ENCODE measurements at places on chromosomes 3 and 15.

DNA sequence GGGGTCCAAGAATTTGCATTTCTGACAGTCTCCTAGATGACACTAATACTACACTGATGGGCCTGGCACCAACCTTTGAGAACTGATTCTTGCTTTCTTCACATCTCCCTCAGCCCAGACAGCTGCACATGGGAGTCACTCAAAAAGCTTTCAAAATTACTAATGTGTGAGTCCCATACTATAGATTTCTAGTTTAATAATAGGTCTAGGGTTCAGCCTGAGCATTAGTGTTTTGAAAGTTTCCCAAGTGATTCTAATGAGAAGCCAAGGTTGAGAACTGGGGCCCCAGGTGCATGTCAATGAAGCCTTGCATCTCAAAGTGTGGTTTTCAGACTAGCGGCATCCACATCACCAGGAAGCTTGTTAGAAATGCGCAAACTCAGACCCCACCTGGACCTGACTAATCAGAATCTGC, 159.9 kb upstream of the CMC1 start:
- no peak for DNase-seq

DNA sequence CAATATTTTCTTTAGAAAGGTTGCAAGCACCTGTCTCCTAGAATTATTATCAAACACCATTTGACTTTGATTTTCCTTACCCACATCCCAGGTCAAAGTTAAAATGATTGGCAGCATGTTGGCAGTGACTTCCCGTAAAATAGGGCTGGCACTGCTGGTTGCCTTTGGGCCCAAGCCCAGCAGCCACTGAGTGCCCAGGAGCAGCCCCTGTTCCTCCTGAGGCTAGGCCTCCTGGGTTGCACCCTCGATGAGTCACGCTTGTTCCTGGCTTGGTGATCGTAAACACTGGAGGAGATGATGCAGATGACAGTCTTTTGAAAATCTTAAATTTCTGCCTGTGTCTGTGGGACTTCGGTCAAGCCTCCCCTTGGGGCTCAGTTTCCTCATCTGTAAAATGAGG, 290.0 kb downstream of the TLE3 start:
- no peak for DNase-seq

DNA sequence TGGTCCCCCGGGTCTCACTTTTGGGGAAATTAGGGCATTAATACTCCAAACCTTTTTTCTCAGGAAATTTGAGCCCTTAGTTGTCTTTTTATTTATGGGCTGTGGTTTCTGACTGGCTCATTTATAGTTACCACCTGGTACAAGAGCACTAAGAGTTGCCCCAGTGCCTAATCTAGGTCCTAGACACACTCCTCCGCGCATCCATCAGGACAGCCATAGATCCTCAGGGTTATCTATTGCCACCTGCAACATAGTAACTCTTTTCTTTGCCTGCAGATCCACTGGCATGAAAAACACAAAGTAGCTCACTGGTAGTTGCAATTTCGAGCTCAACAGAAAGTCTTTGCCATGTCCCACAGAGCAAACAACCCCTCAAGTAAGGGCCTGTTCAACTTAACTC, 576.4 kb upstream of the ROBO2 start:
- no peak for DNase-seq

GRCh38 chr3:89740881-89741177, 633.4 kb downstream of the EPHA3 start:
- DNase-seq, result no peak

- no peak for DNase-seq
Measured at GRCh38 chr15:37076543-37076942, 23.8 kb downstream of the MEIS2 start.

- no peak for DNase-seq
Measured at GRCh38 chr3:156741935-156742334, 67.5 kb downstream of the TIPARP start.

DNA sequence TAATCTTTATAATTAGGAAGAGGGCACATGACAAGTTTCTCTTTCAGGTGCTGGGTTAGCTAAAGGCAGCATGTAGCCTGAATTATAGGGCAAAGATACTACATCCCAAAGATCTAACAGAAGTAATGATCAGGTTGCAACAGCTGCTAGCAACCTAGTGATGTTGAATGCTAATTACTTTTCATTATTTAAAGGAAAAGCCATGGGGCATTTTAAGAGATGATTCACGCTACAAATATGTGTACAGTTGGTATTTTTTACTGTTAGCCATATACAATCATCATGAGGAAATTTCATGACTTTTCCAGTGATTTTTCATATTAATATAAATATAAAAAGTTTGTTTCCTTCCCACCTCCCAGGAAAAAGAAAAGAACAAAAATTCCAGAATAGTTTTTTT, 43.0 kb downstream of the NEK10 start:
- DNase-seq, result no peak

DNA sequence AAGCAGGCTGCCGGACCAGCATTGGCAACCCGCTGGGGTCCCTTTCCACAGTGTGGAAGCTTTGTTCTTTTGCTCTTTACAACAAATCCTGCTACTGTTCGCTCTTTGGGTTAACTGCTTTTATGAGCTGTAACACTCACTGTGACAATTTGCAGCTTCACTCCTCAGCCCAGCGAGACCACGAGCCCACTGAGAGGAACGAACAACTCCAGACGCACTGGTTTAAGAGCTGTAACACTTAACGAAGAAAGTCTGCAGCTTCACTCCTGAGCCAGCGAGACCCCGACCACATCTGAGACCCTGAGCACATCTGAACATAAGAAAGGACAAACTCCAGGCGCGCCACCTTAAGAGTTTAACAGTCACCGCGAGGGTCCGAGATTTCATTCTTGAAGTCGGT, 10.7 kb upstream of the CCR4 start:
- no peak for DNase-seq

GRCh38 chr3:63167113-63167512, 111.0 kb upstream of the SYNPR start:
- no peak for DNase-seq

- DNase-seq, result no peak
Measured at GRCh38 chr15:35186346-35186745, 101.3 kb upstream of the NANOGP8 start.
